Globus pallidus (tissue), 1 donor: ENCODE measurements at places on chromosomes 13 and 19.

GRCh38 chr19:40433391-40434216, 7.8 kb upstream of the SERTAD1 start:
- peak; percentile 91 for DNase-seq

- DNase-seq = no peak
Observed at GRCh38 chr19:756236-756635, 5.3 kb downstream of the MISP start.

DNA sequence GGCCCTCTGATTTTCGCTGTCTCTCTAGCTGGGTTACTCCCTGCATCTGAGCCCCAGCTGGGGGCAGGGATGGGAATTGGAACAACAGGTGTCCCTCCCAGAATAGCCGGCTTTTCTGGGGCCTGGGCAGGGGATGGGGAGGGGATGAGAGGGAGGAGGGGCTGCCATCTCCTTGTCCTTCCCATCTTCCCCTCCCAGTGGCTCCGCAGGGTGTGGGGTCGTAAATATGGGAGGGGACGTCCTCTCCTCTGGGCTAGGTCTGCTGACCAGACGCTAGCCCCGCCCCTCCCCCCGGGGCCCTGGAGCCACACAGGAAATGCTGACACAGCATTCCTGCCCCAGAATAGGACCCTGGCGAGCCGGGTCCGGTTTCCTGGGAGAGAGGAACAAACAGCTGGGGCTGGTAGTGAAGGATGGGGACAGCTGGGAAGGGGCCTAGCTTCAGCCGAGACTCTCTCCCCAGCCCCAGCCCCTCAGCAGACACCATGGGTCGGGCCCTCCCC, 1.1 kb downstream of the RYR1 start:
- DNase-seq = peak; percentile 54

DNA sequence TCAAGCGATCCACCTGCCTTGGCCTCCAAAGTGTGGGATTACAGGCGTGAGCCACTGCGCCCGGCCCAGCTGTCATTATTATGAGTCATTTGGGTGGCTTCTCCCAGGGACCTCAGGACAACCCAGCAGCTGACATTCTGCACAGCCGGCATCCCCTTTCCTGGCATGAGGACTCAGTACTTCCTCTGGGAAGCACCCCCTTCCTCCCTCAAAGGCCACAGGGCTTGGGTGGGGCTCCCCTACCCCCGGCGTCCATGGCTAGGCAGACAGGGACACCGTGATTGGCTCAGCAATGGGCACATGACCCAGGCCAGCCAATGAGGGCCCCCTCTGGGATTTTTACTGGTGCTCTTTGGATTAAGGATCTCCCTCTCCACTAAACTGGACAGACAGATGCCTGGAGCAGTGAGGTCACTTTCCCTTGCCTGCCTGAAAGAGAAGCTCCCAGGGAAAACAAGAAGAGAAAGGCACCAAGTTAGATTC, 6.0 kb downstream of the KANK2 start:
- DNase-seq = no peak
